ENCODE measurements at places on chromosomes 12 and 14.

DNA sequence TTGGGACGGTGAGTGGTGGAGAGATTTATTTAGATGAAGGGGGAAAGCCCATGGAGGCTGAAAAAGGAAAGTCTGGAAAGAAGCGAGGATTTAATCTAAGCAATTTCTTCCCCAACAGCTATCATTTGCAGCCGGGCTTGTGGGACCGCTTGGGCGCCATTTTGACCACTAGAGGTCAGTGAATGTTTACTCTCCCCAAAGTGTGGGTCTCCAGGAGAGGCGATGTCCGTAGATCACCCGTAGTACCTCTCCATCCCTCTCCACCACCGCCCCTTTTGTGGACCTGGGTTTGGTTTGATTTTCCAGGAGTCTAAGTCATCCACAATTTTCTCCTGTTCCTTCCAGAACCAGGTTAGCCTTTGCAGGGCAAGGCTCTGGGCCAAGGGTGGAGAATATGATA is 91.2 kb upstream of the PARP11 start:
- DNase-seq: no peak

GRCh38 chr14:82412545-82412944 is 878.9 kb upstream of the SEL1L start:
- no peak for DNase-seq

DNA sequence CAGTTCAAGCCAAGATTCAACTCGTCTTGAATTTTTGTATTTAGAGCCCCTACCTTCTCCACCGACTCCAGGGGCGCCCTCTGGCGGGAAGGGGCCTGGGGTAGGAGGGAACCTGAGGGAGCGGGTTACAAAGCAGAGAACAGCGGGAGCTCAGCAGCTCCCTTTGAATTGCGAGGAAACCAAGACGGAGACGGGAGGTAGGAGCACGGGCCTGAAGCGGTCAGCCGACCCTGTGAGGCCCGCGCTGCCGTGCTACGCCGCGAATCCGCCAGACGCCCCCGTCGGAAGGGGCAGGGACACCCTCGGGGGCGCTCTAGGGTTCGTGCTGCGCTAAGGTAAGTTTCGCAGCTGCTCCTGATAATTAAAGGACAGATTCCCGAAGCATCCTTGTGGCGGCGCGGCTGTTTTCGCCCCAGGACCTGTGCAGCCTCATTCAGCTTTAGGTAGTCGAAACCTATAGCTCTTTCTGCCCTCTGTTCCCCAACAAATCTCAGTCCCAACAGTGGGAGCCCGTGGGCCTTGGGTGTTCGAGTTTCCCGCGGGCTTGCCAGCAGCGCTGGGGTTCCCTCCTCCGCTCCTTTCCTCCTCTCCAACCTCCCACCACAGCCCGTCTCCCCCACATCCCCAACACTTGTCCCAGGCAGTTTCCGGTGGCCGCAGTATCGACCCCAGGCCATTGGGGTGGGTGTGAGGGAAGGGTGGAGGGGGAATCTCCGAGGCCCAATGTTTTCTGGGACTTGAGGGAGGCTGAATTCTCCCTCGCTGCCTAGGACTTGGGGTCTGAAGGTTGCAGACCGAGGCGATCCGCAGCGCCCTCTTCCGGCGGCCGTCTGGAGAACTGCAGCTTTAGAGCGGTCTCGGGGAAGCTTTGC is 5.1 kb upstream of the NKX2-1 start:
- no peak for DNase-seq

GRCh38 chr12:34356233-34356987 is 334.1 kb downstream of the ALG10 start:
- no peak for DNase-seq

GRCh38 chr14:63457498-63457897 is 85.7 kb downstream of the PPP2R5E start:
- DNase-seq: no peak

DNA sequence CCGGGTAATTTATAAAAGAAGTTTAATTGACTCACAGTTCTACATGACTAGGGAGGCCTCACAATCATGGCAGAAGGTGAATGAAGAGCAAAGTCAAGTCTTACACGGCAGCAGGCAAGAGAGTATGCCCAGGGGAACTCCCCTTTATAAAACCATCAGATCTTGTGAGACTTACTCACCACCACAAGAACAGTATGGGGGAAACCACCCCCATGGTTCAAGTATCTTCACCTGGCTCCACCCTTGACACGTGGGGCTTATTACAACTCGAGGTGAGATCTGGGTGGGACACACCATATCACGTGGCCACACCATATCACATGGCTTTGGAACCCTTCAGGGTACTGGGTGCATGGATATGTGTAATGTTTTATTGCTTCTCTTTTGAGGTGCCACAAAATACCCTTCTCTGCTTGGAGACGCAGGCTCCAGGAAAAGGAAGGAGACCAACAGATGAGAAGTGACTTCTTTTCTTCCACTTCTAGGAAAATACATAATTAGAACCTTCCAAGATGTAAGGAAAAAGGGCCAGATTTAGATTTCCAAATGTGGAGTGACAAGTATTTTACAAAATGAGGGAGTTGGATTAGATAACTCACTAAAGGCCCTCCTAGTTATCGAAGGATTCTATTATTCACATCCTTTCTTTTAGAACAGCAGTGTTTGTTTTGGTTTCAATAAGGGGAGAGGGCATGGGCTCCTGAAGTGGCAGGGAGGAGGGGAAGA is 33.1 kb upstream of the ETFBKMT start:
- DNase-seq: no peak

GRCh38 chr14:82398256-82398655 is 864.6 kb upstream of the SEL1L start:
- DNase-seq: no peak

- no peak for DNase-seq
These were observed 118.7 kb downstream of the ETNK1 start for GRCh38 chr12:22743700-22744099.

GRCh38 chr12:1174659-1175058 is 183.6 kb downstream of the ERC1 start:
- no peak for DNase-seq
